ENCODE measurements at places on chromosomes 1 and 21.

GRCh38 chr1:236636017-236636416, 31.7 kb upstream of the HEATR1 start:
- DNase-seq, result no peak

DNA sequence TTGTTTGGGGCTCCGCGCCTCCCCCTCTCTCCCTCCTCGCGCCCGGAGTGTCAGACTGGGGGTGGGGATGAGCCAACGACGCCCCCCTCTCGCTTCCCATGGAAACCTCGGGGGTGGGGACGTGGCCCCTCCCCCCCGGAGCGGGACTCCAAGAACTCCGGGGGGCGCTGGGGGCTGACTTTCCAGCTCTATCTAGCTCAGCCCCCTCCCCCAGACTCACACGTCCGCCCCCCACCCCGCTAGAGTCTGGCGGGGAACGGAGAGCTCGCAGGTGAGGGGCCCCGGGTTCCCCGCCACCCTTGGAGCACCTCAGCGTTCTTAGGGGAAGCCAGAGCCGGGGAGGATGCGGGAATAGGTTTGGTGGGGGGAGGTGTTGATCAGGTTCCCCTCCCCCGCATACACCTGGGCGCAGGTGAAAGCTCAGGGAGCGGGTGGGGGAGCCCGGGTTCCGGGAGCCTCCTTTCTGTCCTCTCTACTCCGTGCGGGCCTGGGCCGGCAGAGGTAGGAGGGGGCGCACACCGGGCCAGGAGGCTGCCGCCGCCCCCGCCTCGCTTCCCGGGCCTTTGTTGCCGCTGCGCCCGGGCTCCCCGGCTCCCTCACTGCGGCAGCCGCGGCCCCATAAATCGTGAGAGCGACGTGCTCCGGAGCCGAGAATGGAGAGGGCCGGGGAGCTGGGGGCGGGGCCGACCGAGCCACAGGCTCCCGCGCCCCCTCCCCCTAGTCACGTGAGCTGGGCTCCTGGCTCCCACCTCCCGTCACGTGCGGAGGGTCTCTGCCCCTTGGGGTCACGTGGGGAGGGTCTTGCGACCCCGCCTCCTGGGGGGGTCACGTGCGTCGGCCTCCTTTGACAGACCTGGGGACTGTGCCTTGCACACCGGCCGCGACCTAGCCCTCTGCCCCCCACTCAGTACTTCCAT, 1.9 kb downstream of the EFNA3 start:
- DNase-seq, result no peak

- DNase-seq, result no peak
Measured at GRCh38 chr1:233261206-233261605, 34.3 kb downstream of the PCNX2 start.

- no peak for DNase-seq
Measured at GRCh38 chr1:208060215-208060869, 149.4 kb upstream of the CD34 start.

DNA sequence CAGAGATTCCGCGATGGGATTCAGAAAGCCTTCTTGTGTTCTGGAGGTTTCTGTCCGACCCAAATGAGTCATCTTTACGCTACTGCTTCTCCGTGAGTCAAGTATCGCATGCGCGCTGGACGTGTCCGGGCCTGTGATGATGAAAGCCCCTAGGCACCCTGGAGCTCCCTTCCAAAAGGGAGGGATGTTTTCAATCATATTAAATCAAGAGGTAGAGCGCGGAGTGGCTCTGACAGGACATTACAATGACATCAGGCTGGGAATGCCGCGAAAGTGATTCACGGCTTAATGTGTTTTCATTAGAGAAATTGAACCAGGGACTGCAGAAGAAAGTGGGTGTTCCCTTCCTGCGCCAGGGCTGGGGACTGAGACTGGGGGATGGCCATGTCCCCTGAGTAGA, 48.5 kb downstream of the AJAP1 start:
- DNase-seq, result no peak

GRCh38 chr1:213761845-213762407, 225.8 kb upstream of the PROX1 start:
- no peak for DNase-seq
